ENCODE measurements at places on chromosomes 2 and 18.

DNA sequence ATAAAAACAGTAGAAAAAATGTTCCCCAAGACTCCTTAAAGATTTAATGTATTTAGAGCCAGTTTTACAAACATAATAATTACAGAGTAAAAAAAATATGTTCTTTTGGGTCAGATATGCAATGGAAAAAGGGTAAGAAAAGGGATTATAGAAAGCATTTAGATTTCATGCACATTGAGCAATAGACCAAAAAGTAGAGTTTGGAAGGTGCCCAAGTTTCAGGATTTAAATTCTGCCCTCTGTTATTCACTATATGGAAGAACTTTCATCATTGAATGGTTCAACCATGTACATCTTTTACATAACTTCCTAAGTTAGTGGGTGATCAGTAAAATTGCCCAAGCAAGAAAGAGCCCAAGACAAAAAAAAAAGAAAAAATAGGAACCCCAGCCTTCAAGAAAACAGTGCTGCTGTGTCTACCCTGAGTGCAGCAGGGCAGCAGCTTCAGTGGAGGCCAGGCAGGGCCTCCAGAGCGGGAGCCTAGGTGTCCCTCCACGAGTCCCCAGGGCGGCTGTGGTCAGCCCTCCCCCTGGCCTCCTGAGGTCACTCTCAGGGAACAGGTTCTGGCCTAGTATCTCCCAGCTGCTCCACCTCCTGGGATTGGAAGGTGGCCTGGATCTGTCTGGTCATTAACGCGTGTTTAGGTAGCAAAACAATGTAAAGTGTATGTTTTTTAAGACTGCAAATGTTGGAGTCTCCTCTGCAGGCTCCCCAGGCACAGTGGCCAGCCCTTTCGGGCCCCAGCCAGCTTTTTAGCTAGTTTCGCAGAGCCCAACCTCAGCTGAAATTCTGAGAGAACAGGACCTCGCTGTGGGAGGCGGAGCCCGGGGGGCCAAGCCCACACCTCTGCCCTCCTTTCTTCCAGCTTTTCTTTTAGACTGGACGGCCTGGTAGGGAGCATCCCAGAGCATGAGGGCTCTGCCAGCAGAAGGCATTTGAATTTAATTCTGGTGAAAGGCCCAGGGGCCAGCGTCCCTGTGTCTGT is 77.3 kb downstream of the TEX51 start:
- DNase-seq: no peak

DNA sequence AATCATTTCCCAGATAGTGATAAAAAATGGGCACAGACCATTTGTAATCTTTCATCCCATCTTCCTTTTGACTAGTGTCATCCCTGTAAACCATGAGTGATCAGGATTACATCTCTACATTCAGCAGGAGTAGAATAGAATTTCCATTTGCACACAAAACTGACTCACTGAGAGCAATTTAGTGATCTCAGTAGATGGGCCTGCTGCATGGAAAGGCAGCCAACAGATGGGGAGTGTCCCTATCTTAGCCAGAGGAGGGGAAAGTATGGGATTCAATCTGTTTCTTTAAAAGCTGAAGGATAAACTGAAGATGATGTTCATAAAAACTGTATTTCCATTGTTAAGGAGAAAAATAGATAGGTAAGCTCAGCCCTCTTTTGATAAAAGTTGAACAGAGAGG is 441.7 kb downstream of the ZNF521 start:
- no peak for DNase-seq

DNA sequence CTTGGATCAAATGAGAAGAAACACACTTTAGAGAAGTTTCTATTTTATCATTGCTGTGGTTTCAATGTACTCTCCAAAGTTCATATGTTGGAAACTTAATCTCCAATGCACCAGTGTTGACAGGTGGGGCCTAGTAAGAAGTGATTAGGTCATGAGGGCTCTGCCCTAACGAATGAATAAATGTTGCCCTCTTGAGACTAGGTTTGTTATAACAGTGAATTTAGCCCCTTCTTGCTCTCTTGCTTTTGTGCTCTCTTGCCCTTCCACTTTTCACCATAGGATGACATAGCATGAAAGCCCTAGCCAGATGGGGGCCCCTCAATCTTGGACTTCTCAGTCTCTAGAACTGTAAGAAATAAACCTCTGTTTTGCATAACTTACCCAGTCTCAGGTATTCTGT is 664.8 kb downstream of the DCC start:
- no peak for DNase-seq

DNA sequence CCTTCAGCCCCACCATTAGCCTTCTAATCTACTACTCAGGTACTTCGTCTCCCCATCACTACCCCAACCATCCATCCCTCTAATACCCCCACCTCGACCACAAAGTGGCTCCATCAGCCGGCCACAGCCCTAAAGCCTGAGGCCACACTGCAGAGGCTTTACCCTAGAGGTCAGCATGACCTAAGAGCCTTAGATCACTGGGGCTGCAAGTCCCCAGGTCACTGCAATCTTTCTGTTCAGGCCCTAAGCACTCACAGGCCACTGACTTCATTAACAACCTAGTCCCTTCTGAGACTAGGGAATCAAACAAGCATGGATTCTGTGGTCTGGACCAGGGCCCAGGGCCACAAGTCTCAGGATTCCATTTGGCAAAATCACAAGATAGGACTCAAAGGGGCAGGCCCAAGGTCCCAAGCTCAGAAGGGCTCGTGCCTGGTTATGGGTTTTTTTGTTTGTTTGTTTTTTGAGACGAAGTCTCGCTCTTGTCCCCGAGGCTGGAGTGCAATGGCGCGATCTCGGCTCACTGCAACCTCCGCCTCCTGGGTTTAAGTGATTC is 37.0 kb upstream of the PKDCC start:
- no peak for DNase-seq

GRCh38 chr2:25926984-25927756 is 48.9 kb upstream of the ASXL2 start:
- no peak for DNase-seq

DNA sequence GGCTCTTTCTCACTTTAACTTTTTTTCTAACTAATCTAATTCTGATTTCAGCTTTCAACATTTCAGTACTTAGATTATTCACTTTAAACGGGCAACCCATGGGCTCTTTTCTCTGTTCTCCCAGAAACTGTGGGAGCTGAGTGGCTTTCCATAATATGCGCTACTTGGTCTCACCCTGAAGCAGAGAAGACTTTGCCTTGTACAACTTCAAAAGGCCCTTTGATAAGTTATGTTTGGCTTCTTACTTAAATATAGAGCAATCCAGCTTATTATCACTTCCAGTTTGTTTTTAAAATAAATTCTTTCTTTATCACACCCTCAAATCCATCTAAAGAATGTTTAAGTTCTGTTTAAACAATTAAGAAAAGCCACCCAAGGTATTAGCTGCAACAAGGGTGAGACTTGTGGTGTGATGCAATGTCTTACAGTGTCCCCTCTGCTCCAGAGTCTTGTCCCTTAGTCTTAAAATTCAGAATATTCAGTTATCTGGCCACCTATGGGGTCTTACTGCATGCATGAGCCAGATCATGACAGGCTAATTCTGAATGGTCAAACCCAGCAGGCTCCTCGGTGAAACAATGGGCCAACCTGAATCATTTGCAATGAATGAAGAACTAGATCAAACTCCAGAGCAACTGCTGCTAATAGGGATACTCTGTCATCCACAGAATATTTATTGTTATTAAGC is 38.8 kb downstream of the GCG start:
- no peak for DNase-seq

- no peak for DNase-seq
Measured at GRCh38 chr18:4751523-4751922, 296.4 kb upstream of the DLGAP1 start.

GRCh38 chr2:146762786-146763185 is 1082.0 kb upstream of the ACVR2A start:
- no peak for DNase-seq

- no peak for DNase-seq
Measured at GRCh38 chr18:60929966-60930365, 403.3 kb upstream of the CDH20 start.

GRCh38 chr2:12402440-12403139 is 314.1 kb upstream of the TRIB2 start:
- DNase-seq: no peak

- no peak for DNase-seq
Measured at GRCh38 chr2:110659248-110659647, 18.6 kb downstream of the BUB1 start.

Data from esophagus squamous epithelium (tissue), 5 donors.